Naive B cell (primary cell): ENCODE measurements at places on chromosomes 13 and 19.
A peak's percentile ranks its signal among the peaks of the same experiment; 100 is the strongest.

- DNase-seq: no peak
These were observed 28.5 kb upstream of the TSHZ3 start for GRCh38 chr19:31377736-31378135.

DNA sequence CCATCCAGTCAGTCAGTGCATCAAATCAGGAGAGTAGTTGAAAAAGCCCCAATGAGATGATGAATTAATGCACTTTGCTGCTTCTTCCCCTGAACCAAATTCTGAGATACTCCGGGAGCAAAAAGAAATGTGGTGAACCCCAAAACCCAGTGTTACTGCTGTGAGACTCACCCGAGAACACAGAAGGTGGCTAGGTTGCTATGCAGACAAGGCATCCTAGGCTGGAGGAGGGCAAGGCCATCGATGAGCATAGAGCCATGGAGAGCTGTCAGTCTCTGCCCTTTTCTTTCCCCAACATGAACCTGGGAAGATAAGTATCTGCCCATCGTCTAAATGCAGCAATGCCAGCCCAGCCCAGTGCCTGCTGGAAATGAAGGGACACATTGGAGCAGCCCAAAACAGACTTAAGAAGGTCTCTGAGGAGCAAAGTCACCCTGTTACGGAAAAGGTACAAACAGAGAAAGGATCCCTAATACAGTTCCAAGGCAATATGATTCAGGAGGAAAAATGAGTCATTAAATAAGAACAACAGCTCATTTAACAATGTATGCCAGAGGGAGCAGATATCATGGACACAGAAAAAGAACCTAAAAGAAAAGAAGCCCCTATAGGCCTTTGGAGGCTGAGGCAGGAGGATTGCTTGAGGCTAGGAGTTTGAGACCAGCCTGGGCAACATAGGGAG is 272.0 kb downstream of the FOXO1 start:
- DNase-seq: no peak

GRCh38 chr19:55071913-55072312 is 3.8 kb upstream of the EPS8L1 start:
- no peak for DNase-seq

GRCh38 chr19:43901395-43902390 is 33.4 kb downstream of the ZNF45 start:
- DNase-seq: peak; percentile 61

GRCh38 chr19:55347442-55348009 is 7.0 kb downstream of the COX6B2 start:
- no peak for DNase-seq

DNA sequence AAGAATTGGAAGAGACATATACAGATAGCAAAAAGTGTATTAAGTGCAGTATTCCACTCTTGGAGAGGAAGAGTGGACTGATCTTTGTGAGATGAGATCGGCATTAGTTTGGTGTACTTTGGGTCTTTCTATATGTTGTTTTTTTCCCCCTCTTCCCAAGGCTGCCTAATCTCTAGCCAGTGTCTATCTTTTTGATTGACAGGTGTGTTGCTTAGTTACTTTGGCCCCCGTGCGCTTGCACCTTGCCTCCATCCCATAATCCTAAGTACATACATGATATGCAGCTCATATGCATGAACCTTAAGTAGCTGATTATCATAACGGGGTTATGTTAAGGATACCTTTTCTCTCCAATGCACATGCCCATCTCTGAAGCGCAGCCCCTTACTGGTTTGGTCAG is 4.3 kb upstream of the SLC7A10 start:
- no peak for DNase-seq

DNA sequence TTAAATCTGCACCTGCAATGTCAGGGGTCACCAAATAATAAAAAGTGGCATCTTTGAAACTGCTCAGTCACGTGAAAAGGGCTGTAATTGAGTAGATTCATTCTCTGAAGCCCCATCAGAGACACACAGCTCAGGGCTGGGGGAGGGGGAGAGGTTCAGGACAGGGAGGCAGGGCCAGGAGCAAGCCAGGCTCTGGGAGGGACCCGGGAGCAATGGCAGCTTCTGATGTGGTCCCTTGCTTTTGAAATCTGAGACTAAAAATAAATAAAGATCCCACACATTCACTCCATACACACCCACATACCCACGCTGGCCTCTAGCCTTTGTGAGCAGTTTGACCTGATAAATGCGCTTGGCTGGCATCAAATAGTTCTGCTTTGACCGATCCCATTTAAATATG is 32.8 kb downstream of the GSX1 start:
- no peak for DNase-seq

DNA sequence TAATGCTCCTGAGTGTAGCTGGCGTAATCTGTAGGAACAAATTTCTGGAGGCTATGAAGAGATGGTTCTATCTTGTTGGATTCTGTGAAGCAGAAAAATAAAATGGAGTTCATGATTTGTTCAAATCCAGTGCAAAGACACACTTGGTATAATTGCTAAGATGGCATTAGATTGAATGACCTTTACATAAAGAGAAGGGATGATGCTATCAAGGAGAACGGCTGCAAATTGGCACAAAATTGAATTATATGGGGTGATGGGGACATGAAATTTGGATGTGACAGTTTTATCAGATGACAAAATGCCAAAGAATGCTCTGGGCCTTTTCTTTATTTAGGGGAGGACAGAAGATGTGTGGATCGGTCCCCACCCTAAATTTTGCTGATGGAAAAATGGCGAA is 4.0 kb downstream of the METTL21C start:
- no peak for DNase-seq
